H9 (cell line): ENCODE measurements at places on chromosomes 7 and 10. TPM values are rescaled to one million over a fixed set of nuclear protein-coding genes. Genes with fewer than 3 reads are reported as not detected.

Gene OR6V1
- not detected in 2 replicates for total RNA-seq

Gene ST8SIA6
- 0.33 and 0.37 TPM in 2 replicates for total RNA-seq

Gene TRIM73
- total RNA-seq: 2.7 and 2.9 TPM in 2 replicates

Gene AQP1
- 0.15 TPM in 1 of 2 replicates, not detected in the other for total RNA-seq

Gene CALHM1
- total RNA-seq: 0.07 and 0.13 TPM in 2 replicates

Gene PTN
- total RNA-seq: 16.5 and 16.8 TPM in 2 replicates

Gene GIMAP7
- total RNA-seq: not detected in 2 replicates

Gene GIMAP1
- total RNA-seq: not detected in 2 replicates

Gene UTF1
- total RNA-seq: 31.5 and 38.6 TPM in 2 replicates

Gene RNF133
- 0.20 and 0.31 TPM in 2 replicates for total RNA-seq

Gene KAZALD1
- 2.9 and 3.6 TPM in 2 replicates for total RNA-seq

GRCh38 chr10:109678857-109679256 lies 244.5 kb downstream of the XPNPEP1 start:
- H3K27ac ChIP-seq: no peak overlapping the region
- H3K4me1 ChIP-seq: no peaks in the 10 kb centered on the region; the same call in 1 of the 2 replicates
- no peak for DNase-seq
- no peaks in the 10 kb centered on the region for H3K36me3 ChIP-seq

DNA sequence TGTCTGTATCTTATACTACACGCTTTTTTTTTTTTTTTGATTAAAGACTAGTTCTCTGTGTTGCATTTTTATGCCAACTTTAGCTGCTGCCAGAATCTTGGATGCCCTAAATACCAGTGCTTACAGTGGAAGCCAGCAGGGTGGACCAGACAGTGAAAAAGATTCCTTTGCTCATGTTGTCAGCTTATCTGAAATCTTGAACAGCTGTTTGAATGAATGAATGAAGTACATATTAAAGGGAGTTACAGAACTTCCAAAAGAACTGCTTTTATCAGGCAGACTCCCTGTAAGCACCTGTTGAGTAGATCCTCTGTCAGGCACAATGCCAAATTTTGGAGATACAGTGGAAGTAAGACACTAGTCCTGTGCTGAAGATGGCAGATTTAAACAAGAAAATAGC lies 184.9 kb downstream of the PPP1R9A start:
- no peaks in the 10 kb centered on the region for H3K36me3 ChIP-seq
- H3K4me3 ChIP-seq: no peak overlapping the region
- no peaks in the 10 kb centered on the region for H3K4me1 ChIP-seq
- no peaks in the 10 kb centered on the region for H3K27me3 ChIP-seq
- H3K27ac ChIP-seq: no peak overlapping the region

DNA sequence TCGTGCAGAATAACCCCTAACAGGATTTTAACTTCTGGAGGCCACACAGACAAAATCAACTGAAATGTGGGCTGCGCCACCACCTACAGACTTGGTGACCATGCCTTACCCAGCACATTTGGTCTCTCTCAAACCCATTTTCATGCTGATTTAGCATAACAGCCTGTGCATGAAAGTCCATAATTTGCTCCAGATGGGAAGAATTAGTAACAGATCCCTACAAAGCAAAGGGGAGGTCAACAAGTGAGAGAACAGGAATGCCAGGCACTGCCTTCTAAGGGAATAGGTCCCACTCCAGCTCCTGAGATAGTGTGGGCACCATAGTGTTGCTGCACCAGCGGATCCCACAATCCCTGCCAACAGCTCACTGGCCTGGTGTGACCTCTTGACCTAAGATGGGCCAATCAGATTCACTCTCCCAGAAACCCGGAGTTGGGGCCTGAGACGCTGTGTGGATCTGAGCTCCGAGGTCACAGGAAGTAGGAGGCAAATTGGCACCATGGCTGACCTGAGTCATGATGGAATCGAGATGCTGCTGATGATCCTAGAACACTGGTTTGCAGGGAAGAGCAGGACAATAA lies 32.4 kb downstream of the SLIT1 start:
- no peak overlapping the region for H3K27ac ChIP-seq
- H3K4me3 ChIP-seq: no peak overlapping the region
- no peaks in the 10 kb centered on the region for H3K27me3 ChIP-seq
- H3K4me1 ChIP-seq: no peaks in the 10 kb centered on the region; the same call in 1 of the 2 replicates
- no peak for DNase-seq

GRCh38 chr7:47738563-47739166 lies 156.8 kb upstream of the TNS3 start:
- no peak overlapping the region for H3K4me3 ChIP-seq
- H3K27ac ChIP-seq: no peak overlapping the region
- H3K36me3 ChIP-seq: no peaks in the 10 kb centered on the region
- no peak for DNase-seq

DNA sequence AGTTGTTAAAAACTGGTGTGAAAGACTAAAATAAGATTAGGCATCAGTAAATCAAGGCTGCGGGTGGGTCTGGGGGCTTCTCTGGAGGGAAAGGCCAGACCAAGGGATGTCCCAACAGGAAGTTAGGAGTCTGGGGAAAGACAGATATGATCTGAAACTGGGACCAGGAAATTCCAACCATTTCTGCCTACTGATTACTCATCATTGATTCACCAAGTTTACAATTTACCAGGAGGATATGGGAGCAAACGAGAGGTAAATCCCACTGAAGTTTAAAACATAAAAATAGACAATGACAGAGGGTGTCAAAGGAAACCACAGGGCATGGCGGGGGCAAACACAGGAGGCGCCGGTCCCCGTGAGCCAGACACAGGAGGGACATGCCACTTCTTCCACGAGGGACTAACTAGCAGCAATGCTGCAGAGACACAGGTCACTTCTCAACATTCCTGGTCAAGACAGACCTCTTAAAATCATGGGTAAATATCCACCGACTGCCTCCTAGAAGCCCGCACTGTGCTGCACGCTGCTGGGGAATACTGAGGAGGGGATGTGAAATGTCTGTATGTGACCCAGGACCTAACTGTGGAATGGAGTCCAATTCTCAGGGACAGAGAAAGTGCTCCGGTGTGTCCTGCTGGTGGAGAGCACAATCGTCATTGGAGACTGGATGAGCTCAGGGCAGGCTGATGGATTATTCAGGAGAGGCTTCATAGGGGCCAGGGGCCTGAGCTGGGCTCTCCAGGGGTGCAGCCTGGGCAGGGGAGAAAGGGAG lies 153.4 kb upstream of the KLF14 start:
- no peaks in the 10 kb centered on the region for H3K4me1 ChIP-seq
- no peaks in the 10 kb centered on the region; the same call in 1 of the 2 replicates for H3K36me3 ChIP-seq
- no peak overlapping the region for H3K27ac ChIP-seq
- no peak overlapping the region for H3K4me3 ChIP-seq
- H3K27me3 ChIP-seq: no peaks in the 10 kb centered on the region

GRCh38 chr7:30584965-30585364 lies 9.7 kb upstream of the GARS1 start:
- DNase-seq: no peak
- H3K4me1 ChIP-seq: peaks cover 6% of the 10 kb centered on the region; the same call in 1 of the 2 replicates
- H3K36me3 ChIP-seq: peaks cover 33% of the 10 kb centered on the region
- no peaks in the 10 kb centered on the region for H3K27me3 ChIP-seq
- H3K27ac ChIP-seq: no peak overlapping the region

GRCh38 chr10:79273604-79274003 lies 73.7 kb upstream of the PPIF start:
- no peaks in the 10 kb centered on the region; the same call in 1 of the 2 replicates for H3K4me1 ChIP-seq
- peaks cover 7% of the 10 kb centered on the region for H3K36me3 ChIP-seq
- no peak for DNase-seq
- H3K27me3 ChIP-seq: no peaks in the 10 kb centered on the region
- H3K4me3 ChIP-seq: no peak overlapping the region

DNA sequence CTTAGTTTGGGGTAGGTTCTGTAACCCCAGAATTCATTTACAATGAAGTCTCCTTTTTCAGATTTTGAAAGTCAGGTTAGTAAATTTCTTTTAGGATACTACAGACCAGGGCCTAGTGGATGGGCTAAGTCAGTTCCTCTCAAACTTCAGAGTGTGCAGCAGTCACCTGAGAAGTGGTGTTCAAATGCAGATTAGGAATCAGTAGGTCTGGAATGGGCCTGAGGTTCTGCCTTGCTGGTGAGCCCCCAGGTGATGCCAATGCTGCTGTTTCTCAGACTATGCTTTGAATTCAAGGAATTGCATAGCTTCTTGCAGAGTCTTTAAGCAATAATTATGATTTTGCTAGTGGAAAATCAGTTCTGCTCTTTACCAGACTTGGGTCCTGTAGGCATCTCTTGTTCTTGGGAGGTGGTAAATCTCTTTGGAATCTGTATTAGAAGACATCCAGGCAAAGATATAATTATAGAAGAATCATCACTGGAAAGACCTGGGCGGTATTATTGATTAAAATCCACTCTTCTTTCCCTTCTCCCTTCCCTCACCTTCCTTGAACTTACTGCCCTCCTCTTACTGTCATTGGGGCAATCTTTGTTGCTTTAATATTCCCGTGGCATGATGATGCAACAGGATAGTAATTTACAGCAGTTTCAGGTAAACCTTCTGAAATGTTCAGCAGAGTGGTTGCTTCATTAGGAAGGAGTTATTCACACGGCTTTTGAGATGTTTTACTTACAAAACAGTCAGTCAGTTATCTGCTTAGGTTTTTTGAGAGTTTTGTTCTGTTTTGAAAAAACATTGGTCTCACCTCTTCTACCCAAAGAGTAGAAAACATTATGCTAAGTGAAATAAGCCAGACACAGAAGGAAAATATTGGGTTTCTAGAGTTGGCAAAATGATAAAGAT lies 87.2 kb downstream of the NRF1 start:
- DNase-seq: peak; percentile 34
- H3K27ac ChIP-seq: no peak overlapping the region
- no peaks in the 10 kb centered on the region for H3K27me3 ChIP-seq
- H3K36me3 ChIP-seq: peaks cover 9% of the 10 kb centered on the region
- peaks cover 4% of the 10 kb centered on the region for H3K4me1 ChIP-seq

GRCh38 chr10:131206111-131206995 lies 105.2 kb downstream of the TCERG1L start:
- no peak overlapping the region; the same call in 2 of the 3 replicates for H3K4me3 ChIP-seq
- no peaks in the 10 kb centered on the region for H3K27me3 ChIP-seq
- H3K4me1 ChIP-seq: no peaks in the 10 kb centered on the region
- H3K27ac ChIP-seq: no peak overlapping the region
- DNase-seq: peak; percentile 14

GRCh38 chr10:102629661-102630614 lies 14.3 kb upstream of the TRIM8 start:
- no peaks in the 10 kb centered on the region for H3K36me3 ChIP-seq
- H3K4me1 ChIP-seq: peaks cover 15% of the 10 kb centered on the region
- no peak overlapping the region for H3K27ac ChIP-seq
- no peak overlapping the region for H3K4me3 ChIP-seq
- H3K27me3 ChIP-seq: no peaks in the 10 kb centered on the region
- DNase-seq: peak; percentile 90

- DNase-seq: no peak
- H3K4me1 ChIP-seq: no peaks in the 10 kb centered on the region; the same call in 1 of the 2 replicates
- no peak overlapping the region for H3K27ac ChIP-seq
- H3K36me3 ChIP-seq: no peaks in the 10 kb centered on the region
- H3K27me3 ChIP-seq: no peaks in the 10 kb centered on the region
Measured at GRCh38 chr7:117017702-117018266, 64.5 kb downstream of the ST7 start.

GRCh38 chr10:62633976-62634375 lies 170.5 kb upstream of the ADO start:
- DNase-seq: no peak
- no peak overlapping the region for H3K4me3 ChIP-seq
- no peak overlapping the region for H3K27ac ChIP-seq
- peaks cover 2% of the 10 kb centered on the region; the same call in 1 of the 2 replicates for H3K4me1 ChIP-seq
- no peaks in the 10 kb centered on the region for H3K36me3 ChIP-seq

GRCh38 chr10:126497672-126498071 lies 109.4 kb upstream of the ADAM12 start:
- no peaks in the 10 kb centered on the region for H3K27me3 ChIP-seq
- no peak for DNase-seq
- no peaks in the 10 kb centered on the region for H3K4me1 ChIP-seq
- no peaks in the 10 kb centered on the region for H3K36me3 ChIP-seq
- no peak overlapping the region for H3K27ac ChIP-seq

- H3K36me3 ChIP-seq: peaks cover 33% of the 10 kb centered on the region
- no peaks in the 10 kb centered on the region for H3K27me3 ChIP-seq
- no peak for DNase-seq
- H3K4me1 ChIP-seq: peaks cover 6% of the 10 kb centered on the region; the same call in 1 of the 2 replicates
Measured at GRCh38 chr7:74092964-74093471, 9.4 kb downstream of the LIMK1 start.

DNA sequence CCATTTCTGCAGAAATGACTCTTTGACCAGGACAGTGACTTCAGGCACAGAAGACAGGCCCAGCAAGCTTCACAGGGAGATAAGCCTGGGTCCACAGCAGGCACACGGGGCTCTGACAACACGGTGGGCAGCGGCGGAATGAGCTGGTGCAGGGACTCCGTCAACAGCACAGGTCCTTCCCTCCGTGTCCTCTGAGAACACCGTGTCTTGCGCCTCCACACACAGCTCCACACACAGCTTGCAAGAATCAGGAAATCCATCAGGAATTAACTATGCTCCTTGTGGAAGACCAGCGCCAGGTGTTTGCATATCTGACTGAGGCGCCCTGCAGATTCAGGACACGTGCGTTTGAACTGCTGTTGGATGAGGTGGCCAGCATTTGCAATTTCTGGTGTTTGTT lies 39.6 kb downstream of the TCERG1L start:
- no peaks in the 10 kb centered on the region for H3K4me1 ChIP-seq
- no peaks in the 10 kb centered on the region for H3K27me3 ChIP-seq
- DNase-seq: no peak
- no peaks in the 10 kb centered on the region for H3K36me3 ChIP-seq

DNA sequence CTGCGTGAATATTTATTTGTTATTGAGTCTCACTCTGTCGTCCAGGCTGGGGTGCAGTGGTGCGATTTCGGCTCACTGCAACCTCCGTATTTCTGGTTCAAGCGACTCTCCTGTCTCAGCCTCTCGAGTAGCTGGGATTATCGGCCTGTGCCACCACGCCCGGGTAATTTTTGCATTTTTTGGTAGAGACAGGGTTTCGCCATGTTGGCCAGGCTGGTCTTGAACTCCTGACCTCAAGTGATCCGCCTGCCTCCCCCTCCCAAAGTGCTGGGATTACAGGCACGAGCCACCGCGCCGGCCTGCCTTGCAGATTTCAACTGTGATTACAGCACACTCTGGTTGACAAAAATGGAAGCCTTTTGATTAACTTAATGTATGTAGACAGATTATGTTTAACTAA lies 730.0 kb upstream of the VSTM2A start:
- no peak overlapping the region for H3K27ac ChIP-seq
- no peak overlapping the region for H3K4me3 ChIP-seq
- no peaks in the 10 kb centered on the region for H3K27me3 ChIP-seq
- H3K36me3 ChIP-seq: no peaks in the 10 kb centered on the region
- DNase-seq: no peak

- DNase-seq: no peak
- H3K4me1 ChIP-seq: no peaks in the 10 kb centered on the region; the same call in 1 of the 2 replicates
- peaks cover 5% of the 10 kb centered on the region; the same call in 2 of the 3 replicates for H3K36me3 ChIP-seq
- no peak overlapping the region for H3K27ac ChIP-seq
- H3K27me3 ChIP-seq: no peaks in the 10 kb centered on the region
- no peak overlapping the region for H3K4me3 ChIP-seq
Measured at GRCh38 chr7:4147926-4148620, 534.0 kb upstream of the FOXK1 start.

DNA sequence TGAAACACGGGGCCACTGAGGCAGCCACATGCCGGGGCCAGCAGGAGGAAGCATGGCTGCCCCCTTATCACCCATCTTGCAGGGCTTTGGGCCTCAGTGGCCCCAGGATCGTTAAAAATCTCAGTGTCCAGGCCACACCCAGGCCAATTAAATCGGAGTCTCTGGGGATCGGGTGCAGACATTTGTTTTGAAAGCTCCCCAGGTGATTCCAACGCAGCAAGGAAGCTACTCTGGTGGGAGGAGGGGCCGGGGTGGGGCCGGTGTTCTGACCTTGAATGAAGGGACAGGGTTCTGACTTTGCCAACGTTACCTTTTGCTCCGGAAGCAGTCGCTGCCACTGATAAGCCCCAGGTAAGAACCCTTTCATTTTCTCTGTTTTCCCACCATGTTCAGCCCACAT lies 412.3 kb upstream of the FOXK1 start:
- no peak overlapping the region for H3K4me3 ChIP-seq
- no peak for DNase-seq
